ENCODE measurements at places on chromosomes 6 and 20.

- DNase-seq = no peak
Observed at GRCh38 chr6:81812401-81812800, 59.9 kb upstream of the TENT5A start.

DNA sequence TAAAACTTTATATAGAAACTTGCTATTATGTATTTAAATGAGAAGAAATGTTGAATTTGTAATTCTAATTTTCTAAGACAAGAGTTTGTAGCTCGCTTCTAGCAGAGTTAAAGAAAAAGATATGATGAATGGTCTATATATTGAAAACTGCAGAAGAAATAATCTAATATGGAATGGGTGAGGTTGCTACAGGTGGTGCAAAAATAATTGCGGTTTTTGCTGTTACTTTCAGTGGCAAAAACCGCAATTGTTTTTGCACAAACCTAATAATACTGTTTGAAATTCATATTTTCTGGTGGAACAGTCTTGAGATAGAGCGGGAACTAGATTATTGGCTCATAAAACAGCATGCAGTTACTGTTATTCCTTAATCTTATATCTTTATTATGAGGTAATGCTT is 23.9 kb downstream of the EYA4 start:
- no peak for DNase-seq

DNA sequence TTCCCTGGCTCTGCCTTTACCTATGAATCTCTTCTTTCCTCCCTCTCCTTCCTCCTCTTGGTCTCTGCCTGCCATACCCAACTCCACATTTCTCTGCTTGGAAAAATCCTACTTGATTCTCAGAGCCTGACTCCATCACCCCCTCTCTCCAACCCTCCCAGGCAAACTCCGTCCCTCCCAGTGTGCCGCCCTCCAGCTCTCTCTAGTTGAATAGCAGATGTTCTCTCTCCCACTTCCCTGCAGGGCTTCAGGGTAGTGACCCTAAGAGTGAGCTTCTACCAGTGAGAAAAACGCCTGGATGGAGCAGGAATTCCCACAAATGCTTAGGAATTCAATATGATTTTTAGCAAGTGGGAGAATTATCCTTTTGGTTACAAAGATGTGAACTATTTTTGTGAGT is 141.6 kb downstream of the MTHFD1L start:
- no peak for DNase-seq

- DNase-seq = no peak
Observed at GRCh38 chr6:47686411-47686810, 12.0 kb upstream of the ADGRF4 start.

DNA sequence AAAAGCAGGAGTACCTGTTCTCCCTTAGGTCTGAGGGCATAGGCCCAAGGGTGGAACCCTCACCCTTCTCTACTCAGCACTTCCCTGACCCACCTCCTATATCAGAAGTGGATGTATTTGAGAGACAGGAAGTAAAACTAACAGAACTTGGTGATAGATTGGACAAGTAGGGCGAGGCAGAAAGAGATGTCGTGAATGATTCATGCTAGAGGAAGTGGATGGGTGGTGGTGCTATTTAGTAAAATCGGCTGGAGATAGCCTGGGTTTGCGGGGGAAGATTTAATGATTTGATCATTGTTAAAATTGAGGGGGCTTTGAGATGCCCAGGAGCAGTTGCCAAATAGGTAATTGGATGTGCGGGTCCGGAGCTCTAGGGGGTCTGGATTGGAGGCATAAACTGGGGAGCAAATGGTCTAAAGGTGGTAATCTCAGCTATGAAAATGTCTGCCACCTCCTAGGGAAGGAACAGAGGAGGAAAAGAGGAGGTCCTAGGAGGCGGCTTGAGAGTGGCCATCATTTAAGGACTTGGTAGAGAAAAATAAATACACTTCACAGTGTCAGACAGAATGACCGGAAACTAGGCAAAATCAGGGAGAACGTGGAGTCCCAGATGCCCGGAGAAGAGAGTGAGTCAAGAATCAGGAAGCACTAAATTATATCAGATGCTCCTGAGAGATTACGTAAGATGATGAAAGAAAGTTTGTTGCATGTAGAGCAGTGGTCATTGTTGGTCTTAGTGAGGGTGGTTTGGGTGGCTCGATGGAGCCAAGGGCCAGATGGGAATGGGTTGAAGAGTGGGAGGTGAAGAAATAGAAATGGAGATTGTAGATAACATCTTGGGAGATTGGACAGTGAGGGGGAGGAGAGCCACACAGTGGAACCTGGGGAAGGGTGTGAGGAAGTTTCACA is 142.0 kb downstream of the CEP57L1 start:
- DNase-seq = no peak

- no peak for DNase-seq
Observed at GRCh38 chr20:57409672-57410397, 18.6 kb downstream of the RBM38 start.

DNA sequence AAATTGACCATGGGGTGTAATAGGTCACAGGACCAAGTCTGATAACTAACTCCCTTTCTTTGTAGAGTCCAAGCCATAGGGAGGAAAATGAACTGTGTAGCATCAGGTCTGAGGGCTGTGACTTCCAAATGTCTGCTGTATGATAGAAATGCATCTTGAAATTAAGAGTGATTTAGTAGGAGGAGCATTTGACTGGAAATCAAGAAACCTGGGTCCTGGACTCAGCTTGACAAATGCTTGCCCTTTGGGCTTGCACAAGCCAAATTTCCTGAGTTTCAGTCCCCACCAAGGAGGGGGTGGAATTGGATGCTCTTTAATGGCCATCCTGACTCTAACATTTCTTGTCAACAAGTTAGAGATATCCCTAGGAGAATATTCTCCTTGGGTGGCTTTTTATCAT is 187.0 kb downstream of the PDE7B start:
- no peak for DNase-seq

GRCh38 chr6:34381081-34381480 is 11.4 kb downstream of the NUDT3 start:
- no peak for DNase-seq

- no peak for DNase-seq
Observed at GRCh38 chr6:70045413-70045812, 179.1 kb downstream of the COL19A1 start.

DNA sequence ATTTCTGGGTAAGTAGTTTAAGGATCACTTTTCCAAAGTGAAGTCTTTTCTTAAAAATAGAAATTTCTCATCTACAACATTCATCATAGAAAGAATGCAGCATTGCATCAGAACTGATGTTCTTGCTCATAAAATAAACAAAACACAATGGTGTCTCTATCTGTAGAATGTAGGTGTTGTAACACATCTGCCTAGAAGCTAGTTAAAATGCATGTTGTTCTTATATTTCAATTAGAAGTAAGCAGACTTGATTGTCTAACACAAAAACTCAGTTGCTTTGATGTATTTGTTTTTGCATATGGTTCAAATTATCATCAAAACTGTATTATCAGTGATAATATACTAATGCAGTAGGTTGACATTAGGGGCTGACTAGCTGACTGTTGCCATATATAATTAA is 654.7 kb upstream of the FLRT3 start:
- peak; percentile 68 for DNase-seq

DNA sequence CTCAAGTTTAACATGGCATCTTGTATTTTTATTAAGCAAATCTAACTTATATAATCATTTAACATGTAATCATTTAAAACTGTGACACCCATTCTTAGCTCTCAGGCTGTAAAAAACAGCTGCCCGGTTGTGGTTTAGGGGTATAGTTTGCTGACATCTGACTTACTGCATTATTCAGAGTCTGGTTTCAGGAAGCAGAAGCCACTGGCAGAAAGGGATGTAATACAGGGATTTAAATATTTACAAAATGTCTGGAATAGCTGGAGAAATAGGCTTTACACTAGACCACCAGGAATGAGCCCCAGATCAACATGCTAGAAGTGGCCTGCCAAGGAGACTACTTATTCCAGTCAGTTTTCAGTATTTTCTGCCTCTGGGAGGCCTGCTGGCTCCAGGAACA is 421.1 kb downstream of the CD109 start:
- no peak for DNase-seq

DNA sequence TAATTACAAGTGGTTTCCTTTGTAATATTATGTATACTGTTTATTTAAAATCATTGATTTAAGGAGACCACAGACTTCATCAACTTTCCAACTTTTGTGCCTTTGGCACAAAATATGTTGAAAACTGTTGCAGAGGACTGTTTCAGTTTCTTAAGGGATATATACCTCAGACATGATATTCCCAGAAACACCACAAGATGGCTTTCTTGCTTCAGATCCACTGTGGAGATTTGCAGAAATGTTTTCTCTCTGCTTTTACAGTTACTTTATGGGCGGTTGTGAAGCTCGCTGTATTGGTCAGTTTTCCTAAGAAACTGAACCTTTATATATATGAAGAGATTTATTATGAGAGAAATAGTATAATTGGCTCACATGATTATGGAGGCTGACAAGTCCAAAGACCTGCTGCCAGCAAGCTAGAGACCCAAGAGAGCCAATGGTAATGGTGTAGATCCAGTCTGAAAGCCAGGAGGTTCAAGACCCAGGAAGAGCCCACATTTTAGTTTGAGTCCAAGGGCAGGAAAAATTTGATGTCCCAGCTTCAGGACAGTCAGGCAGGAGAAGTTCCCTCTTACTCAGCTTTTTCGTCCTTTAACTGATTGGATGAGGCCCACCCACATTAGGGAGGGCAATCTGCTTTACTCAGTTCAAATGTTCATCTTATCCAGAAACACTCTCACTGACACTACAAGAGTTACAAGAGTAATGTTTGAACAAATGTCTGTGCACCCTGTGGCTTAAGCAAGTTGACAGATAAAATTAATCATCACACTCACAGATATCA is 12.8 kb downstream of the ME1 start:
- DNase-seq = peak; percentile 48

GRCh38 chr6:11277275-11278206 is 45.1 kb upstream of the NEDD9 start:
- DNase-seq = peak; percentile 44

DNA sequence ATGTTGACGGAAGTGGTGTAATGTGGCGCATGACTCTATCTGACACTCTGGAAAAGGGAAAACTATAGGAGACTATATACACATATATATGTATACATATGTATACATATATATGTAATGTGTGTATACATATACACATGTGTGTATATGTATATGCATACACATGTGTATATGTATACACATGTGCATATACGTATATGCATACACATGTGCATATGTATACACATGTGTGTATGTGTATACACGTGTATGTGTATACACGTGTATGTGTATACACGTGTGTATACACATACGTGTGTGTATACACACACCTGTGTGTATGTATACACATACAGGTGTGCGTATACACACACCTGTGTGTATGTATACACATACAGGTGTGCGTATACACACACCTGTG is 683.4 kb upstream of the FLRT3 start:
- no peak for DNase-seq

- no peak for DNase-seq
Observed at GRCh38 chr20:46011631-46012482, 3.1 kb downstream of the MMP9 start.

GRCh38 chr6:77587963-77588362 is 64.9 kb upstream of the MEI4 start:
- DNase-seq = no peak

GRCh38 chr6:124066946-124067552 is 263.4 kb downstream of the NKAIN2 start:
- no peak for DNase-seq

- DNase-seq = no peak
Observed at GRCh38 chr6:119713903-119714302, 364.3 kb upstream of the MAN1A1 start.

DNA sequence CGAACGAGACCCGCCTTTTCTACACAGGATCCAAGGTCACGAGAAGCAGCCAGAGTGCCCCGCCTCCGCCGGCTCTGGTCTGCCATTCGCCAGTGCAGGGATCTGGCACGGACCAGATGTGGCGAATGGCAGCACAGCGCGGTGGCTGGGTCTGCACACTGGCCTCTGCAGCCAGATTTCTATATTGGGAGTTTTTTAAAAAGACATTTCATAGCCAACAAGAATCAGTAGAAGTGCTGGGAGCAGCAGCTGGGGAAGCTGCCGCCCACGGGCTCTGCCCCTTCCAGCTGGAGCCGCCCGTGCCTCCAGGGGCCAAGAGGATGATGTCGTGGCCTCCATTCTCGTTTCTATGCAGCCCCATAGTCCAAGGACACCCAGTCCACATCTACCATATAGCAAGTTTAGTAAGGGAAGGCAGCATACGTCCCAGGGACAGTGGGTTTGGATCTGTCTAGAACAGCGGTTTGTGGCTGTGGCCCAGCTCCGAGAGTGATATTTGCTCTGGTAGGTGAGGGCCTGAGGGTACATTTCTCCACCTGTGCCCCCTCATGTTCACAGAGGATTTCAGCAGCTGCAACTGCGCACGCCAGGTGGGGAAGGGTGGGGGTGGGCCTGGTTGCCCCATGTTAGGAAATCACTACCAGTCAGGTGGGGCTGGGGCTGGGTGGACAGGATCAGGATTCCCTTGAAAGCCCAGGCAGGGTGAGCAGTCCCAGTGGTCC is 333.7 kb downstream of the ZFAND3 start:
- no peak for DNase-seq

DNA sequence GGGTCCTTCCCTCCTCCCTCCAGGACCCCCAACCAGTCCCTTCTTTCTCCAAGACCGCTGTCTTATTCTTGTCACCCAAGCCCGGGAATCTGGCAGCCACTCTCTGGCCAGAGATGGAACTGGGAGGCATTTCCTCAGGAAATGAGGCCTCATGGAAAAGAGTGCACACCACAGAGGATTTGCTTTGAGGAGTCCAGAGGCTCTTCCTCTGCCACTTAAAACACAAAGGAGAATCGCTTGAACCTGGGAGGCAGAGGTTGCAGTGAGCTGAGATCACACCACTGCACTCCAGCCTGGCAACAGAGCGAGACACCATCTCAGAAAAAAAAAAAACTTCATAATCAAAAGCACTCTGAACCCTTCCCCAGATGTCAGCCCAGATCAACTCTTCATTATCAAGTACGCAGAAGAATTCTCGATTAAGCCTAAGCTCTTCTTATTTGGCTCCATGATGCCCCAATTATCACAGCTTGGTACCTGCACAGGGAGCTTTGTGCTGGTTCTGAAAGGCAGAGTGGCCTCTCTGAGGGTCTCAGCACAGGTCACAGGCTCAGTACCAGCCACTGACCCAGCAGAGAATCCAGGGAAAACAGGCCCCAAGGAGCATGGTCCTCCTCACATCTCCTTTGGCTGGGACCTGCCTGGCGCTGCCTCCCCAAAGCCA is 82.9 kb upstream of the MAFB start:
- DNase-seq = no peak

- no peak for DNase-seq
Observed at GRCh38 chr6:158752613-158753012, 66.6 kb downstream of the EZR start.

- DNase-seq = no peak
Observed at GRCh38 chr20:5085380-5085779, 34.4 kb downstream of the PCNA start.

DNA sequence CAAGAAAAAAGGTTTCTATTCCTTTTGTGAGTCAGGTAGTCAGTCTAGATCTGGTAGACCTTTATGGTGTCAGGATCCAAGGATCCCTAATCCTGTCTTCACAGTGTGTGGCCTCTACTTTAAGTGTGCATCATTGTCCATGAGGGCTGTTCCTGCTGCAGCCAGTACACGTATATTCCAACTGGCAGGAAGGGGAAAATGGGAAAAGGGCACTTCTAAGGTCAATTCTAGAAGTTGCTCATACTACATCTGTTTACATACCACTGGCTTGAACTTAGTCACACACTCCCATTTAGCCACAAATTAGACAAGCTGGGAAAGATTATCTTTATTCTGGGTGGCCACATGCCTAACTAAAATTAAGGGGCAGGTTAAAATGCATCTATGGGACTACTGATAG is 9.7 kb upstream of the MMS22L start:
- DNase-seq = no peak

GRCh38 chr20:17482536-17482935 is 48.6 kb downstream of the BFSP1 start:
- DNase-seq = no peak
